Vein endothelial cell (primary cell): ENCODE measurements at places on chromosomes 1 and 21. TPM values are rescaled to one million over a fixed set of nuclear protein-coding genes. Genes with fewer than 3 reads are reported as not detected.

The ATP6V0B gene
- 83.9 and 85.5 TPM in 2 replicates for total RNA-seq

The MLLT11 gene
- total RNA-seq = 9.8 and 12.4 TPM in 2 replicates

The NOTCH2 gene
- total RNA-seq = 24.6 and 31.0 TPM in 2 replicates

The RNF223 gene
- total RNA-seq = not detected in 2 replicates

The SIPA1L2 gene
- total RNA-seq = 12.7 and 19.9 TPM in 2 replicates

The MAPKAPK2 gene
- total RNA-seq = 41.8 and 48.0 TPM in 2 replicates
